Posterior vena cava (tissue), 2 donors: ENCODE measurements at places on chromosomes 7 and 10.

- no peak for DNase-seq
Observed at GRCh38 chr7:106012935-106013439, 49.9 kb downstream of the CDHR3 start.

DNA sequence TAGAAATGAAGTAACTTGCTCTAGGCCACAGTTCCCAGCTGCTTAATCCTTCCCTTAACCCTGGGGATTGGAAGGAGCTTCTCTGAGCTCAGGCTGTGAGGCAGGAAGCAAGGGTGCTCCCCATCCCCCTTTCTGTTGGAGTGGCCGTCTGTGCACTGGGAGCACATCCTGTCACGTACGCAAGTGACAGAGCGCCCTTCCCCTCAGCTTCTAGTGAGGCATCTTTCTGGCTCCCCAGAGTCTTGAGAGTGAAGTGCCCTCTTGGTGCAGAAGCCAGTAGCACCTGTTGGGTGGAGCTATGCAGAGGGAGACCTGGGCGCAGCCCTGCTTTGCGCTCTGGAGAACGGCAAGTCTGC lies 47.8 kb downstream of the SHH start:
- no peak for DNase-seq

DNA sequence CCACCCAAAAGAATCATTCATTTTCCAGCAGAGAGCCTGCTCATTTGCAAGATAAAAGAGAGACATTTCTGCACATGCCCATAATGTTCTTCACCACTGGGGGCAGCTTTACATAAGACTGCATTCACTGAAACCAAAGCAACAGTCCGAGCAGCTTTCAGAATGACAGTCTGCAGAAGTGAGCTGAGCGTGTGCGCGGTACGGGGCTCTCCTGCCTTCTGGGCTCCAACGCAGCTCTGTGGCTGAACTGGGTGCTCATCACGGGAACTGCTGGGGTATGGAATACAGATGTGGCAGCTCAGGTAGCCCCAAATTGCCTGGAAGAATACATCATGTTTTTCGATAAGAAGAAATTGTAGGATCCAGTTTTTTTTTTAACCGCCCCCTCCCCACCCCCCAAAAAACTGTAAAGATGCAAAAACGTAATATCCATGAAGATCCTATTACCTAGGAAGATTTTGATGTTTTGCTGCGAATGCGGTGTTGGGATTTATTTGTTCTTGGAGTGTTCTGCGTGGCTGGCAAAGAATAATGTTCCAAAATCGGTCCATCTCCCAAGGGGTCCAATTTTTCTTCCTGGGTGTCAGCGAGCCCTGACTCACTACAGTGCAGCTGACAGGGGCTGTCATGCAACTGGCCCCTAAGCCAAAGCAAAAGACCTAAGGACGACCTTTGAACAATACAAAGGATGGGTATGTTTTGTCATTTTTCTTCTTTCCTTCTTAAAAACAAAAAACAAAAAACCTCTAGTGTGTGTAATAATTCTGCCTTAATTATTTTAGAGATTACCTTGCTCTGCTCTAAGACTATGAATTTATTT lies at the start of gene LRRTM3:
TSS of gene LRRTM3 (plus strand) at position 141 of the 820 bp plus-strand sequence.
- peak; percentile 60 for DNase-seq

DNA sequence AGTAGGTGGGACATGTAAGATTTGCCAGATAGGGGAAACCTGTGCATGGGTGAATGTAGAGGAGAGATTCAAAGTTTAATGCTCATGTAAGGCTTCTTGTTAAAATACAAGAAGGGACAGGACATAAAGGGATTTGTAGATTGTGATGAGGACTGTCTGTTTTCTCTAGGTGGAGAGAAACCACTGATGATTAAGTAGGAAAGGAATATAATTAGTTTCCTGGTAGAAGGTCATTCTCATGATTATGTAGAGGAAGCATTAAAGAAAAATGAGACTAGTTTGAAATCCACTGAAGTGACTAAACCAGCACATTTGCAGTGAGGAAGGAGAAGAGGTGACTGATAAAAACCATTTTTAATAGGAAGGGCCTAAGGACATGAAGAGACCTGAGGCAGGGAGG lies 19.6 kb upstream of the MACC1 start:
- no peak for DNase-seq

GRCh38 chr7:19080093-19080492 lies 37.3 kb downstream of the TWIST1 start:
- DNase-seq: no peak

DNA sequence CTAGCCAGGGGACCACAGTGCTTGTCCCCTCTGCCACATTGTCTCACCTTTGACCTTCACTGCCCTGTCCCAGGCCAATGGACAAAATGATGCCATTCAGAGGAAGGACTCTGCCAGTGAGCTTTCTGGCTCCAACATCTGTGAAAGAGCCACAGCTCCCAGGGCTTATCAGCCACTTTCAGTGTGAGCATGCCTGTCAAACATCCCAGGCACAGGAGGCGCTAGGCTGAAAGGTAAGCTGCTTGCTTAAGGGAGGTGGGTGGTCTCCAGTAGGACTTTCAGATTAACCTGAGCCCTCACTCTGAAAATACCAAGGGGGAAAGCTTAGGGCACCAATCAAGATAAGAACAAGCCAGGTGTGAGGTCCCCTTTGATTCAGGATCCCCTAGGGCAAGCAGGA lies 59.8 kb upstream of the GDF10 start:
- DNase-seq: no peak

GRCh38 chr7:155961241-155962190 lies 149.3 kb upstream of the SHH start:
- DNase-seq: no peak

GRCh38 chr7:157312941-157313340 lies 23.9 kb upstream of the DNAJB6 start:
- DNase-seq: no peak

GRCh38 chr7:131895541-131896164 lies 339.2 kb upstream of the PODXL start:
- no peak for DNase-seq

DNA sequence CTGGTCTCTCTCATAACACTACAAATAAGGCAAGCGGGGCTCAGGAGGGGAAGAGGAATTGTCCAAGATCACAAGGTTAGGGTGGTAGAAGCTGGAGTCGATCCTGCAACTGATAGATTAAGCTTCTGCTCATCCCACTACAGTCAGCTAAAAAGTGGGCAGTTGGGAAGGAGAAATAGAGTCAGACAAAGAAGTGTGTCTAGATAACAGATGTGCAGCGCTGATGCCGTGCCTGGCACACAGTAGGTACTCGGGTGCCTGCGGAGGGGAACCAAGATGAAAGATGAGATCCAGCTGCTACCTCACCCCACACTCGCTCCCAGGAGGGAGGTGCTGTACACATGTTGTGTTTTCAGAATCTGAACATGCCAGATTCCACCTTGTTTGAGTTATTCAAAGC lies 48.1 kb upstream of the TECTB start:
- no peak for DNase-seq

DNA sequence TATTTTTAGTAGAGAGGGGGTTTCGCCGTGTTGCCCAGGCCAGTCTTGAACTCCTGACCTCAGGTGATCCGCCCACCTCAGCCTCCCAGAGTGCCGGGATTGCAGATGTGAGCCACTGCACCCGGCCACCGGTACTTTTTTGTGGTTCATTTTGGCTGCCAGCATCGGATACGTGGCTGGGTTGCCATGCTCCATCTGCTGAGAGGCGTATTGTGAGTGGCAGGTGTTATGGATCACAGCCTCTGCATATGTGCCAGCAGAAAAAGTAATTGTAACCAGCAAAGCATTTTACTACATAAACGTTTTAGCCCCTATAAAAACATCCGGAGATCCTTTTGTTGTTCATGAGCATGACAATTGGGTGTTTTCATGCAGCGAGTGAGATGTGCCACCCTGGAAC lies 7.1 kb downstream of the FOXK1 start:
- no peak for DNase-seq

DNA sequence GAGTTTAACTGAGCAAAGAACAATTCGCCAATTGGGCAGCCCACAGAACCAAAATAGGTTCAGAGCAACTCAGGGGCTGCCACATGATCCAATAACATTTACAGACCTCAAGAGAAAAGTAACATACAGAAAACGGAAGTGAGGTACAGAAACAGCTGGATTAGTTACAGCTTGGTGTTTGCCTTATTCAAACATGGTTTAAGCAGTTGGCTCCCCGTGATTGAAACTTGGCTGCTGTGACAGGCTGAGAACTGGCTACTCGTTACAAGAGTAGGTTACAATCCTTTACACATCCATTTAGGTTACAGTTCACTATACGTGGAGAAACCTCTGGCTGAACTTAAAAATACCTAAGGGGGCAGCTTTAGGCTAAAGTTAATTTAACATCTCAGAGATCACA lies 673.1 kb upstream of the PHF14 start:
- no peak for DNase-seq

DNA sequence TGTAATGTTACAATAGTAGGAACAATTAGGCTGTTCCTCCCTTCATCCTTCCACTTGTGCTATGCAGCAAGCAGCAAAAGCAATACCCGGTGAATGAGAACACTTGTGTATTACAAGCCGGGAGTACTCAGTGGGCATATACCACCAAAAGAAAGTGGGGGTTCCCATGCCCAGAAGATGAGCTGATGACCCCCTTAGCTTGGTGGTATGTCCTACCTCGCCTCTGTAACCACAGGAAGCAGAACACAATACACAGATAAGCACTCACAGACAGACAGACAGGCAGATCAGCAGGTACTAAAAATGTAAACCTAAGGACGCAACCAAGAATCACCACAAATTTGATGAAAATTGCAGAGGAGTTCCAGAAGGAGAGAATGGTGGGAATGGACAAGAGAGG lies 15.5 kb upstream of the KIF20B start:
- no peak for DNase-seq

- no peak for DNase-seq
Observed at GRCh38 chr7:112495810-112496462, 15.1 kb downstream of the LSMEM1 start.

DNA sequence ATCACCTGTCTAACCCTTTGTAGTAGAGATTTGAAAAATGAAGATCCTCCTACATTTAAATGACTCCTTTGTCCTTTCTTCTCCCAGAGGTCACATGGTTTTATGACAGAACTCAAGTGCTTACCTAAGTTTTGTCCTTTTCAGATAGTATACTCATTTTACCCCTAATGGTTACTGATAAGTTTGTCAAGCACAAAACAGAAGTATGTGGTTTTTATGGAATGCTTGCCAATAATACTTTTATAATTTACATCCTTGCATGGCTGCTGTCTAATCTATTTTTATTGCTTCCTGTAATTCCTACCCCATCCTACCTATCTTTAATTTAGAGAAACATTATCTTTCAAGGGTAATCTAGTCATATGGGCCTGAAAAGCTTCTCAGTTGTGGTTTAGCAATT lies 37.5 kb downstream of the HELLS start:
- no peak for DNase-seq

DNA sequence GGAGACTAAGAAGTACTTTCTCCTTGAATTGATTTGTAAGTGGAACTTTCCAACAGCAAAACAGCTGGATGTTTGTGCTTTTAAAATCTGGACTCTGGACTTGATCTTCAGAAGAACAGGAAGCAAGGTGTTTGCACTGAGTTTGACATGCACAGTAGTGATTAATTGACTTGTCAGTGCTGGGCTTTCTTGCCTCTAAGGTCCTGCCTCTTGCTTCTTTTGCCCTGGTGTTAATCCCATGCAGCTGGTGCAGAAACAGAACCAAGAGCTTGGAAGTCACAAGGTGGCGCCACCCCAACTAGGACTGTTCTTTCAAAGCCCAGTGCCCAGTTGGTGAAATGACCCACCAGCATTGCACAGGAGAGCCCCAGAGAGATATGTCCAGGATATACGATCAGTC lies 66.8 kb upstream of the SEPHS1 start:
- DNase-seq: no peak

DNA sequence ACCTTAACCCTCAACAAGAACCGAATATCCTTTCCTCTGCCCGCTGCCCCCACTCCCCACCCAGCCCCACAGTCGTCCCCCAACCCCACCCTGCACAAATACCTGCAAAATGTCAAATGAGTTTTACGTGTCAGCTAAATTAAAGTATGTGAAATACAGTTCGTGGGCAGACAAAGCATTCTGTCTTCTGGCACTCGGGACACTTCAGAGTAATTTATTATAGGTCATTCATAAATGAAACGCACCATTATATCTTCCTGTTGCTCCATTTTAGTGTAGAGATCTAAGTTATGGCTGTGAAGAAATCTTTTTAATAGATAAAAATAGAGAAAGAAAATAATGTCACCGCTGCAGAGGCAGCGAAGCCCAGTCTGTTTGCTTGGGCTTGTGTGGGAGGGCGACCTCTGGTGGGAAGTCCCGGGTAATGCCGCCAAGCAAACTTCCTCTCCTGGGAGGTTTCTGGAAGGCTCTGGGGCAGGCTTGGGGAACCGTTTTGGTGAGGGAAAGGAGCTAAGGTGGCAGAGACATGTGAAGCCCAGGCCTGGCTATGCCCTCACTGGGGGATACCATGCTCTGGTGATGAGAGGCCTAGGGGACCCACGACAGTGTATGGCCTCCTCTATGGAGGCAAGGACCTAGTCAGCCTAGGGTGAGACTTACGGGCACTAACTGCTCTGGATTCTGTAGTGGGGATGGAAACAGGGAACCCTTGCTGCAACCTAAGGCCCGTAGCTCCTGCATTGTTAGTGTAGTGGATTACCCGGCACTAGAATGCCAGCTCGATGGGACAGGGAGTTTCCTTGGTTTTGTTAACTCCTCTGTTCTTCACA lies 604.9 kb downstream of the LRMDA start:
- peak; percentile 93 for DNase-seq

- DNase-seq: peak; percentile 76
Observed at GRCh38 chr10:130748409-130749057, 563.0 kb downstream of the TCERG1L start.

DNA sequence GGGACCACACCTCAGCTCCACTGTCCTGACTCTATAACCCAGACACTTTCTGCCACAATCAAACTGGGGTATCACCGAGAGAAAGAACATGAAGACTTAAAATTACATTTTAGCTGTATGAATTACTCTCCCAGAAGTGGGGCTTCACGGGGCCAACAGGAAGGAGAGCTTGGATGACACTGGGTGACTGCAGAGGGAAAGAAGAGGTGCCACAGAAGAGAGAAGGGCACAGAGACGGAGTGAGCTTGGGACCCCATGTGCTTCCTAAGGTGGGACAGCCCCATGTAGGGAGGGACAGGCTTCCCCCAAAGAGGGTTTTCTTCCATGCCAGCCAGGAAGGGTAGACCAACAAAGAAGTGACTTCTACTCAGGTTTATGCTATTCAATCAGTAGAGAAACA lies 162.0 kb upstream of the RHEB start:
- peak; percentile 37 for DNase-seq

GRCh38 chr7:142248166-142249160 lies 9.4 kb downstream of the PRSS58 start:
- DNase-seq: no peak

GRCh38 chr7:100159099-100159623 lies 638 bp upstream of the TRAPPC14 start:
- no peak for DNase-seq

- DNase-seq: no peak
Observed at GRCh38 chr7:55278321-55278720, 86.8 kb upstream of the LANCL2 start.

GRCh38 chr7:7883394-7883793 lies 85.2 kb upstream of the GLCCI1 start:
- no peak for DNase-seq

- DNase-seq: no peak
Observed at GRCh38 chr7:95454438-95455045, 19.7 kb upstream of the PON2 start.

GRCh38 chr10:689452-690371 lies at the start of gene DIP2C:
Gene DIP2C (minus strand): TSS chr10:689668. CDS start chr10:689578, 90 bp downstream.
- DNase-seq: peak; percentile 91
